ENCODE measurements at places on chromosomes 1 and 21.

DNA sequence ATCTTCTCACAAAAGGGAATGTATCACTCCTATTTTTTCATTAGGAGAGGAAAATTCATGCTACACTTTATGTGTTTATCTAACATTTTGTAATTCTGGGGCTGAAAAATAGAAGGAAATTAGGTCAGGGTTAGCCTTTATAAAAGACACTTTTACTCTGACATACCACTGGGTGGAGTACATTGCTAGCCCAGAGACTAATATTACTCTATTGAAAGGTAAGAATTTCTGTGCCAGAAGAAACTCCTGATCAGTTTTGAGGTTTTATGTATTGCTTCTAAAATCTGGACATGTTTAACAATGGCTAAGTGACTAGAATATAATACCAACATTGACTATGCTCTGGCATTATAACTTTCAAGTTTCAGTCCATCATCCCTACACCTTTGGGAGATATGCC lies 724.6 kb downstream of the USP25 start:
- DNase-seq, result no peak

DNA sequence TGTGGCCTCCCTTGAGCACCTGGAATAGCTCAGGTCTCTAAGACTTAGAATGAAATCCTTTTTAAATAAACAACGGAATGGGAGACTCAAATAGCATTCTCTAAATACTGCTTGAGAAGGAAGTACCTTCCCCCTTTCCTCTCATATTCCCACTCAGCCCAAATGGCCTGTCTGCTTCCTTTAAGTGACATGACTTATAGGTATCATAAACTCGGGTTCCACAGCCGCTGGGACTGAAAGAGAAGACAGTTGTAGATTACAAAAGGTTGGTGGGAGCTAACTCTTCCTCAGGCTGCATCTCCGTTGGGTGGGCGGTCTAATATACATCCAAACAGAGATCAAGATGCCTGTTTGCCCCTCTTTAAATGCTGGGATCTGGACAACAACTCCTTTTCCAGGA lies 1.2 kb upstream of the HMCN1 start:
- DNase-seq, result no peak

- no peak for DNase-seq
Measured at GRCh38 chr1:187197685-187198084, 368.9 kb downstream of the PLA2G4A start.

DNA sequence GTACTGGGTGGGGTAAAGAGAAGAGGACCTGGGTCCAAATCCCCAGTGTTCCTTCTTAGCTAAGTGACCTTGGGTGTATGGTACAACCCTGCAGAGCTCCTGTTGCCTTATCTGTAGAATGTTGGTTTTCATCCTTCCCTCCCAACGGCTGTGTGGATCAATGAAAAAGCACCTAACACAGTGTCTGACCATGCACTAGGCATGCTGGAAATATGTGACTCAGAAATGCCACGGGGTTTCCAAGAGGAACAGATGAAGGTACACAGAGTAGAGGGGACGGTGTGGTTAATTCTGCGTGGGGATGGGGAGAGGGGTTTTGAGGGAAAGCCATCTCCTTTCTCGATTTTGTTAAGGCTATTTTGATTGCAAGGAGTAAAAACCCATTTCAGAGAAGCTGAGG lies 8.6 kb downstream of the NIPAL3 start:
- no peak for DNase-seq

DNA sequence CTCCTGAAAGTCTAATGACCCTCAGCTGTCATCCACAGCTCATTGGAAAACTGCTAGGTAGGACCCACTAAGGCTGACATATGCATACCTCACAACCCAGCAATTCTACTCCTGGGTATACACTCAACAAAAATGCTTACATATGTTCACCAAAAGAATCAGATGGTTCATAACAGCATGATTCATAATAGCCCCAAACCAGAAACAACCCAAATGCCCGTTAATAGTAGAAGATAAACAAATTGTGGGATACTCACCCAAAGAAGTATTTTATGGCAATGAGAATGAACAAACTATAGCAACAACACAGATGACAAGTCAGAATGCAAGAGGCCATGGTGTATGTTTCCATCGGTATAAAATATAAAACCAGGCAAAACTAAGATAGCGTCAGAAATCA lies 124.6 kb downstream of the HLCS start:
- no peak for DNase-seq

- DNase-seq, result no peak
Measured at GRCh38 chr1:59409986-59410385, 113.1 kb downstream of the FGGY start.

DNA sequence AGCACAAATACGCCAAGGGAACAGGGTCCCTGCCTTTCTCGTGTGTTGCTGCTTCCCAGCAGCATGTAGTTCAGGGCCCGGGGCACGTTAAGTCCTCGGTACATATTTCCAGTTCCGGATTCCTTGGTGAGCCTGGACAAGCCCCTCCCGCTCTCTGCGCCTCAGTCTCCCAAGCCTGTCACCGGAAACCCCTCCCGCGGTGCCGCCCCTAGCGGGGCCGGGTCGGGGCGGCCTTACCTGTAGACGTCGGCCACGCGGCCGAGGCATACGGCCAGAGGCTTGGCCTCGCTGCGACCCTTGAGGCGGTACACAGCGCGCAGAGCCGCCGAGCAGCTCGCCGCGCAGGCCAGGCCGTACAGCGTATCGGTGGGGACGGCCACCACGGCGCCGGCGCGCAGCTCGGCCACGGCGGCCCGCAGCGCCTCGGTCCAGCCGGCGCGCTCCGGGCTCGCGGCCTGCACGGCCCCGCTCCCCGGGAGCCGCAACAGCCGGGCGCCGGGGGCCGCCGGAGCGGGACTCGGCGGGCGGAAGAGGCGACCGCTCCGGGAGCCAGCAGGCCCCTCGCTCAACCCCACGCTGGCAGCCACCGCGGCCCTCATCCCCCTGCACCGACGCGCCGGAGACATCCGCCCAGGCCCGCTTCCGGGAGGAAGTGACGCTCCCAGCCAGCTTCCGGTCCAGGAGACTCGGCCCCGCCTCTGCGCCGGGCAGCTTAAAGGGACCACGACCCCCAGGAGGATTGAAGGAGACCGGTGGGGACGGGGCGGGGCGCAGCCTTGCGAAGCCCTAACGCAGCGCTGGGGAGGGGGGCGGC lies at the start of the genes C1orf122 and YRDC:
TSS of gene C1orf122 (plus strand) at position 236 of the 814 bp plus-strand sequence. CDS start 615 bp downstream, outside the sequence.
TSS of gene YRDC (minus strand) at position 654 of the 814 bp plus-strand sequence. CDS start at position 626, 28 bp downstream.
- DNase-seq, result peak; percentile 90

DNA sequence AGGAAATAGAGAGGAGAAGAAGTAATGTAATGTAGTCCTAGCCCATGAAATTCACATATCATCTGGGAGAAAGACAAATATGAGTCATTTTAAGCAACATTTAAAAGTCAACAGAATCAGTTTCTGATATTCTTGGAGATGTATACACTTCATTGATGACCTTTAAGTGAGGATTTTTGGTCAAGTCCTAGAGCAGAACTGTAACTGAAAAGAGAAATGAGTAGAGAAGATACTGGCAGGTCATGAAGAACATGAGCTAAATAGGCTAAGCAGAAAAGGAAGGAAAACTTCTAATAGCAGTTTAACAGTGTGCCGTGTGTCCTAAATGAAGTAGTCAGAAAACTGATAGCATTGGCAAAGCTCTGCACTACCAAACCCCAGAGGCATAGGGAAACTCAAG lies 4.6 kb downstream of the ZFP69B start:
- no peak for DNase-seq

DNA sequence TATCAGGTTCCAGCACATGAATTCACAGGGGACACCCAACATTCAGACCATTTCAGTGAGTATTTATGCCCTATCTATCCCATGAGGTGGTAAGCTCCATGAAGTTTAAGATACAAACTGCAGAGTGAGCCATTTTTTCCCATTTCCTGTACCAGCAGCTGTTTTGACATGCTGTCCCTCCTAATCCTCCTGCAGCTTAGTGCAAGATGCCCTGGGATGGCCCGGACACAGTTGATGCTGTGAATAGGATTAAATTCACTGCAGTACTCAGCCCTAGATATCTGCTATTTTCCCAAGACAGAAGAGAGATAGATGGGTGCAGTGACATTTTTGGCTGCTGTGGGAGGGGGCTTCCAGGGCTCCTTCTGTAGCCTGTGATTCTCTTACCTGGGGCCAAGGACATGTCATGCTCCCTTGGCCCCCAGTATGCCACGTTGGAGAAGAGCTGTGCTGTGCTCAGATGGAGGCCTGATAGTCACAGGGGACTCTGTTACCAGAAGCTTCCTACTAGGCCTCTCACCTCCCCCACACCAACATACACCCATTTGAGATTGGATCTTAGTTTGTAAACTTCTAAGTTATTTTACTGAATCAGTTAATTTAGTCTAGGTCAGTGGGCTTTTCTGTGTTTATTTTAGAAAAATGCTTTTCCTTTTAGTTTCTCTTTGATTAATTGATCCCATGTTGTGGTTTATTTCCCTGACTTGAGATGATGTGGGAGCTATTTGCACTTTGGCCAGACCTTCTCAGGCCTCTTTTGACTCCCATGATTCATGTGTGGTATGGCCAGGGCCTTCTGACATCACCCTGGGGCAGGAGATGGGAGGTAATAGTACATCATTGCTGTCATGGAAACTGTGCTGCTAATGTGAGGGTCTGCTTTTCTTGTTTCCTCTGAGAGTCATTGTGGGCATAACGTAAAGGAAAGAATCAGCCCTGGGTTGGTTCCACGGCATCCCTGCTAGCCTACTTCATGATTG lies 92.6 kb downstream of the ST3GAL3 start:
- peak; percentile 1 for DNase-seq

- no peak for DNase-seq
Measured at GRCh38 chr21:35543746-35544145, 494.6 kb upstream of the RUNX1 start.

DNA sequence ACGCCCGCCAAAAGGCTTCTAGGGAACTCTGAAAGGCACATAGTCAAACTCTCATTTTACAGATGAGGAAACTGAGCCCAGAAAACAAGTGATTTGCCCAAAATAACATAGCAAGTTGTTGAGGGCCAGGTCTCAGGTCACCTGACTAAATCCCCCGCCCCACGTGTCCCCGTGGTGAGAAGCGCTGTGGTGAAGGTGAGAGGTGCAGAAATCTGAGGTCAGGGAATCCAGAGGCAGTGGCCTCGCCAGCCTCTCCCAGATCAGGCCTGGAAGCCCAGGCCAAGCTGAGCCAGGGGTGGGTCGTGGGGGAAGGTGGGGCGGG lies 5.1 kb downstream of the HDGF start:
- DNase-seq, result no peak

DNA sequence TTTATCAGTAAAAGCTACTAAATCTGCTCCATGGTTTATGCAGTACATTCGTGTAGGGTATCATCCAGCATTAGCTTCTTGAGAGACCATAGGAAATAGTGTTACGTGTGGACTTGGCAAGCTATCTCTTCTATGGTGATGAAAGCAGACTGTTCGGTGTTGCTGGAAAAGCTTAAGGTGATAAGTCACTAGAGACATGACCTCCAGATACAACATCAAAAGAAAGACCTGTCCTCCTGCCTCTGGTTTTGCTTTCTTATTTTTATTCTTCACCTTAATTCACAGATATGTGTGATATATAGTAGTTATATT lies 53.5 kb upstream of the S1PR1 start:
- no peak for DNase-seq

GRCh38 chr1:24779689-24780464 lies 34.6 kb downstream of the CLIC4 start:
- no peak for DNase-seq

DNA sequence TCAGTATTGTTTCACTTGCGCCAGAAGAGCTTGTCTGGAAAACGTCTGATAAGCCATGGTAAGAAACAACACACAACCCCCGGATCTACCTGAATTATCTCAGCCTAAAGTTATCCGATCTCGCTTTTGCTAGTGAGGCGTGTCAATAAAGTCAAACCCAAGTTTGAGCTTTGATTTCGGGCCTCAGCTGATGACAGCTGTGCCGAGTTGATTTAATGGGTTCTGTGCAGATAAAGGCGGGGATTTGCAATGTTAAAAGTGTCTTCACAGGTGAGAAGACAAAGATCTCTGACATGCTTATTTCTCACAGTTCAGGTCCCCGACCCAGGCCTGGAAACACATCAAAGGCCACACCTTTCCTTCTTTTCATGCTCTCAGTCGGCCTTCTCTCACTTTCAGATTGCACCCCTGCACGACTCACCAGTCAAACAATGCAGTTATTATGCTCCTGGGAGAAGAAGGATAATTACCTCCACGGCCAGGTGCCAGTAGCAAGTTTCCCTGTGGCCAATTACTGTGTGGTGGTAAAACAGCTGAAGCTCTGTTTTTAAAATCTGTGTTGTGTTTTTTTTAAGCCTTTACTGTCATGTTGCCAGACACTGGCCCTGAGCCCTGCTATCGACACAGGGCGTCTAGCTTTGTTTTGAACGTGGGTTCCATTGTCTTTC lies 245.3 kb upstream of the RUNX1 start:
- DNase-seq, result no peak

GRCh38 chr1:155009221-155009711 lies 6.7 kb downstream of the ZBTB7B start:
- no peak for DNase-seq

GRCh38 chr21:36575306-36575705 lies 95.4 kb upstream of the CLDN14 start:
- DNase-seq, result no peak

- no peak for DNase-seq
Measured at GRCh38 chr1:111553196-111553595, 49.8 kb upstream of the ADORA3 start.

- DNase-seq, result no peak
Measured at GRCh38 chr1:19749685-19750084, 50.0 kb downstream of the TMCO4 start.

DNA sequence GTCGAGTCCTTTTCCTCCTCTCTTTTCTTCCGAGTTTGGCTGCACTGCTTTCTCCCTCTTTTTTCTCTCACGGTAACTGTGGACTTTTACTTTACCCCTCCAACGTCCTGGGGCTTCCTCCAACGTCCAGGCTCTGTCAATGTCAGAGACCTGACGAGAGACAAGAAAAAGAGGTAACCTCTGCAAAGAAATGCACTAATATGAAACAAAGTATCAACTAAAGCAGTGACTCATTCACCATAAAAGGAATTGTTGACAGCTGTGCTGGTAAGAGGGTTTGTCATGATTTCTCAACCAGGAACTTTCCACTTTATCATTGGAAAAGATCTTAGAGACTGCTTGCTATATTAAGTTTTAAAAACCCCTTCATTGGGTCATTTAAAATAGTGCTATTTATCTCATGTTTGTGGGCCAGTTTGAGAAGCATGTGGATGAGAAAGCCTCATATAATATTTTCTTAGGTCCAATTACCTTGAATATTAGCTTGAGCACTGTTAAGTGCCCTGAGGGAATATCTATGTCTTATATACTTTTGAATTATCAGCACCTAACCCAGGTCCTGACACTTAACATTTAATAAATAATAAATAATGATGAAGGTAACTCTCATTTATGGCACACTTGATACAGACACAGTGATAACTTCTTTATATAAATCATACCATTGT lies at the start of gene GBP2:
TSS of gene GBP2 (minus strand) at position 202 of the 668 bp plus-strand sequence. CDS start 4,148 bp downstream, outside the sequence.
- DNase-seq, result no peak

DNA sequence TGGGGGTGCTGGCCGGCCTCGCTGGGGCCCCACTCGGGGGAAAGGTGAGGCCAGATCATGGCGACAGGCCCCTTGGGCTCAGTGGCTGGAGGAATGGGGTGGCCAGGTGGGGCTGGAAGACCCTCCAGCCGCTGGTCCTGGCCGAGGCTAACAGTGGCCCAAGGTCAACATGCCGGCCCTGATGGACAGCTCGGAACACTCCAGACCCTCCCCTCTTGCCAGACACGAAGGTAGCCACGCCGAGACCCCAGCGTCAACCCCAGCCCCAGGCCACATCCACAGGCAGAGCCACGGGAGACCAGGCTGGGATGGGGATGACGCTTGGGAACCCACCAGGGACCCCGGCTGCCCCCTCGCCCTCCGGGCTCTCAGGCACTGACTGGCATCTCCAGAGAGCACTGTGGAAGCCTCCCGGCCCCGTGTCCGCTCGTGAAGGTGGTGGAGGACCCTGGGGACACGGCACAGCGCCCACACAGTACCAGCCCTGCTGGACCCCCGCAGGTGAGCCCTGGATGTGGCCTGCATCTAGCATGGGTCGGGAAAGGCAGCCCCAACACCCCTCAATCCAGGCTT lies 905 bp upstream of the C1QTNF12 start:
- DNase-seq, result no peak
